Fibroblast of skin of left biceps (primary cell): ENCODE measurements at places on chromosomes 1 and 21.

GRCh38 chr1:33387625-33388024 is 43.3 kb downstream of the PHC2 start:
- no peak for DNase-seq

DNA sequence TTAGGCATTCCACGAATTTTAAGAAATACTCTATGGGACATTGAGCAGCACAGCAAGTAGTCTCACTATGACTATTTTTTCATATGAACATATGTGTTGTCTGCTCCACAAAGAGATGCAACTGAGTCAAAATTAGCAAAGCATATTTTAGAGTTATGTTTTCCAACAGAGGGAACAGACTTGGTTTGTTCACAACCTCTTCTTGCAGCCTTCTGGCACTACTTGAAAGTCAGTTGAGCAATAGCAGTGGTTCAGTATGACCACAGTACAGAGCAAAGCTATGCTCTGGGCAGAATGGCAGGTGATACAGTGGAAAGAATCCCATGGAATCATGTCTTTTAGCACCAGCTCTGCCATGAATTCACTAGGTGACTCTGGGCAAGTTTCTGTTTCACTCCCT is 5.2 kb downstream of the CCN1 start:
- peak; percentile 53 for DNase-seq

DNA sequence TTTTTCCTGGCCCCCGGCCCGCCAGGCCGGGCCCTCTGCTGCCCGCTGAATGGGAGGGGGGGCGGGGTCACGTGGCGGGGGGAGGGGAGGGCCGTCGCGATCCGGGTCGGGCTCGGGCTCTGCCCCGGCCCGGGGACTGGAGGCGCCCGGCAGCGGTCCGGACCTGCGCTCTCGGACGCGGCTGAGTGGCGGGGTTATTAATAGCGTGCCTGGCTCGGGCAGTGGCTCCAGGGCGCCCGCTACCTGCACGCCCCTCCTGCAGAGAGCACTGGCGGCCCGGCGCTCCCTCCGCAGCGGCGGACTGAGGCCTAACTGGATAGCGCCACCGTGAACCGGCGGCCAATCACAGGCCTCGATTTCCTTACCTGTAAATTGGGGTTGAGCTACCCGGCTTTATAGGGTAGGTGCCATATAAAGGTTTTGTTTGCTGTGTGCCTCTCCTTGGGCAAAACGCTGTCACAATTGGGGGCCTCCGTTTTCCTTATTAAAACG is 28.1 kb downstream of the AHDC1 start:
- no peak for DNase-seq

- peak; percentile 57 for DNase-seq
These were observed 617 bp upstream of the ADGRL2 start for GRCh38 chr1:81799939-81800694.

DNA sequence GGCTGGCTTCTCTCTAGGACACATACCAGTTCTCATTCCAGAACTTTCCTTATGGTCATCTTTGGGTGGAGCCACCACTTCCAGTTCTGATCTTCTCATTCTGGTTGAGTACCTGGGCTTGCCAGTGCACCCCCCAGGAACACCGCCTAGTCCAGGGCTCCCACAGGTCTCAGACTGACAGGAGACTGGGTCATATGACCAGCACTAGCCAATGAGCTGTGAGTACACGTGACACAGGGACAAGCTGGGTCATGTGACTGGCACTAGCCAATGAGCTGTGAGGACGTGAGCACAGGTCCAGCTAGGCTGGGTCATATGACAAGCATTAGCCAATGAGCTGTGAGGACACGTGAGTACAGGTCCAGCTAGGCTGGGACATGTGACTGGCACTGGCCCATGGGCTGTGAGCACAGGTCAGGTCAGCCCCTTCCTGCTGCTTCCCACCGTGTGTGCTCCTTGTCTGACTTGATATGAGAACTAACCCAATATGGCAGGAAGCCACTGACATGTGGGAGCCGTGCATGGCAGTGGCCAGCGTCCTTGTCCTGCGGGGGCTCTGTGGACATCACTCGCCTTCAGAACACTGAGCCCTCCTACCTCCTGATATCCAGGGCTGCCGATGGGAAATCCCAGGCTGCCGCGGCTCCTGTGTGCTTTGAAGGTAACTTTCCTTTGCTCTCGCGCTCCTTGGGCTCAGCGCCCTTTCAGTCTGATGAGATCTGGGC is 22.7 kb downstream of the KRTAP10-1 start:
- DNase-seq = no peak

GRCh38 chr1:12111741-12112140 is 48.6 kb downstream of the TNFRSF8 start:
- DNase-seq = no peak

DNA sequence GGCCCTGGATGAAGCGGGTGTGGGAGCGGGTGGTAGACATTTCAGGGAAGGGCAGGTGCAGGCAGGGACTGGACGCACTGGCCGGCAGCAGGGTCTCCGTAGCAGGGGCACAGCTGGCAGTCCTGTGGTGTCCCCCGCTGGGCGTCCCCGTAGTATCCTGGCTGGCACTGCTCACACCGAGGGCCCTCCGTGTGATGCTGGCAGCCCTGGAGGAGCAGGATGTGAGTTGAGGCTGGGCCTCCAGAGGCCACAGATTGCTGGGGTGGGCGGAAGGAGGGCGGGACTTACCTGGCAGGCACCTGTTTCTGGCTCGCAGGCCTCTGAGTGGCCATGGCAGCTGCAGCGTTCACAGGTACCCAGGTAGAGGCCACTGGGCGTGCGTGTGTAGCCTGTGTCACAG is 62.3 kb downstream of the LDLRAD2 start:
- no peak for DNase-seq

DNA sequence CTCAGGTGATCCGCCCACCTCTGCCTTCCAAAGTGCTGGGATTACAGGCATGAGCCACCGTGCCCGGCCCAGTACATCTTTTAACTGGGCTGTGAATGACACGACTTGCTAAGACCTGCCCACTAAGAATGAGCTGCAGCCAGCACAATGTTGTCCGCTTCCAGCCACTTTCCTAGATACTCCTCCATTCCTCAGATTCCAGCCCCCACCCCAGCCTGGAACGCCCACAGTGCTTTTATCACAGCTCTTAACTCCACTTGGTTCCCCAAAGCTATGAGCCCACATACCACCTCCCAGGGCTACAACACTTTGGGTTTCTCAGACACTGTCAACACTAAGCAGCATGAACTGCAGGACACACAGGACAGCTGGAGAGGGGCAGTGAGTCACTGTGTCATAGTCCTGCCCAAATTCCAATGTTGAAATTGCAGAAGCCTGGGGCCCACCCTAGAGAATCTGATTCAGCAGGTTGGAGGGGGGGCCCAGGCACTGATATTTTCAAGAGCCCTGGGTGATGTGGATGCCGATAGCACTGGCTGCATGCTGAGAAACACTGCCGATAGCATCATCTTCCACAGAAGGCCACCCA is 58.0 kb downstream of the ACBD3 start:
- peak; percentile 25 for DNase-seq

GRCh38 chr21:18524097-18524880 is 120.7 kb upstream of the TMPRSS15 start:
- DNase-seq = no peak

GRCh38 chr1:111561328-111561727 is 57.9 kb upstream of the ADORA3 start:
- DNase-seq = no peak

DNA sequence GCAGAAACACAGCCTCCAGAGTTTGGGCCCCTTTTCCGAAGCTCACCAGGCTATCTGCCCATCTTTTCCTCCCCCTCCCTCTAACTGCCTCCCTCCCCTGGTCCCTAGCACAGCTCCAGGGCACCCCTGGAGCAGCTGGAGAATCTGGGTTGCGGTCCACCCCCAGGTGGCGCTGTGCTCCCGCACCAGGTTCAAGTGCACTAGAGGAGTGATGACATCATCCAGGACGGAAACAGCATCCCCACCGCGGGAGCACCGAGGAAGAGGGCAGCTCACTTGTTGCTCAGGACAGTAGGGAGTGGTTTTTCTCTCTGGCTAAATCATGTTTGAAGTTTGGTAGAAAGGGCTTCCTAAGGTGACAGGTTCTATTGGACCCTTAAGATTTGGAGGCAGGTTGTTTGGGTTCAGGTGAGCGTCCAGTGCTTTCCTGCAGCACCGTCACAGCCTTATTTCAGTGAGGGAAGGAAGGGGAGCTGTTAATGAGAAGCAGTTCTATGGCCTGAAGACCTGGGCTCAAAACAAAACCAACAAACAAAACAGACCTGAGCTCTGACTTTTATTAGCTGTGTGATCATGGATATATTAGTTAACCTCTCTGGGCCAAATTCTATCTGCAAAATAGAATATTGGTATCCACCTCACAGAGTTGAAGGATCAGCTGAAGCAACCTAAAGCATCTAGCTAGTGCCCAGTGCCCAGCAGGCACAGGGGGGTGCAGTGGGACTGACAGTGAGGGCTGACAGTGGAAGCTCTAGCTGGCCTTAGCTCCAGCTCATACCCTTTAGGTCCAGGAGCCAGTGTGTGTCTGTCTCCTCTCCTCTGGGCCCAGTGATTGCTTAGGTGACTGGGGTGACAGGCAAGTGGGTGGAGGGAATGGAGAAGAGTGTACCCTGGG is 7.5 kb downstream of the SHISA4 start:
- DNase-seq = peak; percentile 73

DNA sequence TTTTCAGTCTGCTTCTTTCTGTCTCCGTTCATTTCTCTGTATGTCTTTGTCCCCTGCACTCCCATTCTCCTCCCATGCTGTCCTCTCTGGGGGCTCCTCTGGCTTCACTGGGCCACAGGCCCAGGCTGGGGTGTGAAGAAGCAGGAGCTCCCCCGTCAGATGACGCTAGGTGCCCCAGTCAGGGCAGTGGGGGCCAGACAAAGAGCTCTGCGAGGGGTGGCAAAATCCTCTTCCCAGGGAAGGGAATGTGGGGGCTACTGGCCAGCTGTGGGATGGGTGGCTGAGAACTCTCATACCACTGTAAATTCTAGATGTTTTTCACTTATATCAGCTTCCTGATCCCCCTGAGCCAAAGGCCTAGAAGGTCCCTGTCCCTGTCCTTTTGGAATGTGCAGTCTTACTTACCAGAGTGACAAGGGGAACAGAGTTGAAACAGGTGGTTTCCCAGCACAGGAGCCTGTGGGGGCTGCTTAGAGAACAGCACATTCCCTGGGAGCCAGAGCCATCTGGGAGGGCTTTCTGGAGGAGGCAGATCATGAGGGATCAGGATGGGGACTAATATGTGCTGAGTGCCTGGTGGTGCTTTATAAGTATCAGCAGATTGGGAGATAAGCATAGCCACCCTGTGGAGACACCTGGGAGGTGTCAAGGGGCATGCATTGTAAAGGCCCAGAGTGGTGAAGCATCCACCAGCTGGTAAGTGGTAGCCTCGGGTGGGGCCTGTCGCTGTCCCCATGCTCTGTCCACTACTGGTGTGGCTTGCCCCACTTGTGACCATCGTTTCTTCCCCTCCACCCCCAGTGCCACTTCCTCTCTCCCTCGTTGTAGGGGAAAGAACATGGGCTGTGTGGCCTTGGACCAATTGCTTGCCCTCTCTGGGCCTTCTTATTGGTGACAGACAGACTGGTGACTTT is 10.1 kb upstream of the PADI1 start:
- no peak for DNase-seq

DNA sequence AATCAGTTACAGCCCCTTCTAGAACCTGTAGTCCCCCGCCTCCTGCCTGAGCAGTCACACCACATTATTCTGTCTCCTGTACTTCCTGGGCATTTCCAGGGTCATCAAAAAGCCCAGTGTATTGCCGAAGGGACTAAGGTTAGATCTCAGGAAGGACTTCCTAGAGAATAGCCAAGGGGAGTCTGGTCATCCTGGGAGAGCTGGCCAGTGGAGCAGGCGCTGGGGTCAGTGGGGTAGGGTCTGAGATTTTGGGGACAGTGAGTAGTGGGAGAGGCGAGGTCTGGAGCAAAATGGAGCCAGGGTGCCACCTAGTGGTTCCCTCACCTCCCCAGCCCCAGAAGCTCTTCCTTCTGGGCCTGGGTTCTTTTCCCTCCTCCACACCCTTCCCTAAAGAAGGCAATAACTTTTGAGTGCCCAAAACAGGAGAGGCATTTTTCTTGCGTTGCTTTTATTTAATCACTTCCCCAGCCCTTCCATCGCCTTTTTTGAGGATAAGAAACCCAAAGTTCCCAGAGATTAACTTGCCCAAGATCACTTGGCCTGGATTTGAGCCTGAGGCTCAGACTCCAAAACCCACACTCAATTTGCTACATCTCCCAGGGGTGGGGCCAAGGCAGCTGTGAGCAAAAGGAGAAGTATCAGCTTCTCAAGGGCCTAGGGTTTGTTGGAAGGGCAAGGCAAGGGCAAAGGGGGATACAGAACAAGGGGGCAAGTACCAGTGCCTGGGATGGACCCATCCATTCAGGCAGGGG is 7.3 kb upstream of the PMVK start:
- DNase-seq = no peak

DNA sequence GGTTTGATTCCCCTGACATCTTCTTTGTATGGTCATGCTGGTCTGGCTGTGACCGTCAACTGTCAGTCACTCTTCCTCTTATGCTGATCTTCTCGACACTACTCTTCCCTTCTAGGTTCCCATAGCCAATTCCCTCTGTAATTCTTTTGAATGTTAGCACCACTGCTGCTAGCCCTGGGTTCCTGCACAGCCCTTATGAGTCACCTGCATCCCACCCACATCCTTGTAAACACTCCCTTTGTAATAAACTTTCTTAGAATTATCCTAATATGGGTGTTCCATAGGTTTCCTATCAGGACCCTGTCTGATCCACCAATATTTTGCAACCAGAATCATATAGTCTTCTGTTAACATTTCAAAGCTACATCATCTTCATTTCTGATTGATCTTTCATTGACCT is 37.1 kb downstream of the JUN start:
- DNase-seq = no peak

DNA sequence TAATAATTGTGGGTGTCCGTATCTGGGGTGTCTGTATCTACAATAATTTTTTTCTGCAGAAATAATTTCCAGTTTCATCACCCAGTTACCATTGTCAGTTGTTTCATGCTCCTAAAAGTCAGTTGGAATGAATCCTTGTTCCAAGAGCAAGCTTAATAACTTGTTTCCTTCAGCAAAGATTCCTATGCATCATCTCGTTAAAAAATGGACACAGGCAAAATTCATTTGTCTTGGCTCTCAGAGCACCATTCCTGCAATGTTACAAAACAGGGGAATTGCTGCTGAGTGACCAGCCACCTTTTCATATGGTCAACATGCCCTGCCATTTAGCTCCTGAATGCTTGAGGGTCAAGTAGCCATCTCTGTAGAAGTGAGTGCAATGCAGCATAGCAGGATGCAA is 393.4 kb downstream of the KCNT2 start:
- DNase-seq = no peak

- DNase-seq = no peak
These were observed 60.2 kb downstream of the MDM4 start for GRCh38 chr1:204576422-204576821.

- DNase-seq = no peak
These were observed 197.4 kb downstream of the LTN1 start for GRCh38 chr21:28795251-28795650.

DNA sequence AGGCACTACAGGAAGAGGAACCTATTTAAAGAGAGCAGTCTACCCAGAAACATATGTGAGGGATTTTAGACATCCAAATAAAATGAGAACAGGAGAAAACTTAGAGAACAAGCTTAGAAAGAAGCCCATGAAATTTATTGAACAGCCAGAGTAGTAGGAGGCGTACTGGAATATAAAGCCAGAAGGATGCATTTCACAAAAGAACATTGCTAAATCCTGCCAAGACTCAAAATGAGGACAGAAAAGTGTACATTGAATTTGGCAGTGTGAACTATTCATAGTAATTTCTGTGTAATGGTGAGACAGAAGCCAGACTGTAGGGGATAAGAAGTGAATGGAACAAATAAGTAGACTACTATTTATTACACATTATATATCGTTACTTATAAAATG is 22.5 kb downstream of the CEPT1 start:
- DNase-seq = no peak
